ENCODE measurements at places on chromosomes 2 and 18. TPM values are rescaled to one million over a fixed set of nuclear protein-coding genes. Genes with fewer than 3 reads are reported as not detected.

DNA sequence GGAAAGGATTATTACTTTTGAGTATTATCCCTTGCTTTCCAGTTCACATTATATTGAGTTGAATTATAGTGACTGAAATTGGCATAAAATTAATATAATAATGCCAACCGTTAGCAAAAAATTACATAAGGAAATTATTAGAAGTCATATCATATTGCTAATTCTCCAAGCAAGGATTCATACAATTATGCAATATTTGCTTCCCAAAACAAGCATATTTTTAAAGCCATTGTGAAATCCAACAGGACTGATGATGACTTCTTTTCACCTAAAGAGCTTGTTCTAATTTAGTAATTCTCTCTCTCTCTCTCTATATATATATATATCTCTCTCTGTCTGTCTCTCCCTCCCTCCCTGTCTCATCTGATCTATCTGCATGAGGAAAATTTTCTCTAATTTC lies 283.5 kb downstream of the DSEL start:
- no peak for DNase-seq
- no peaks in the 10 kb centered on the region for H3K4me1 ChIP-seq
- no peaks in the 10 kb centered on the region for H3K27me3 ChIP-seq
- no peak overlapping the region for H3K27ac ChIP-seq
- no peak overlapping the region for H3K4me3 ChIP-seq

- H3K4me1 ChIP-seq, result peaks cover 47% of the 10 kb centered on the region
- DNase-seq, result no peak
- H3K27ac ChIP-seq, result peak overlapping the region; percentile 95
- no peak overlapping the region for H3K4me3 ChIP-seq
- no peaks in the 10 kb centered on the region for H3K36me3 ChIP-seq
These were observed 49.5 kb upstream of the MRPL33 start for GRCh38 chr2:27721884-27722485.

The IL36B gene
- not detected for total RNA-seq

DNA sequence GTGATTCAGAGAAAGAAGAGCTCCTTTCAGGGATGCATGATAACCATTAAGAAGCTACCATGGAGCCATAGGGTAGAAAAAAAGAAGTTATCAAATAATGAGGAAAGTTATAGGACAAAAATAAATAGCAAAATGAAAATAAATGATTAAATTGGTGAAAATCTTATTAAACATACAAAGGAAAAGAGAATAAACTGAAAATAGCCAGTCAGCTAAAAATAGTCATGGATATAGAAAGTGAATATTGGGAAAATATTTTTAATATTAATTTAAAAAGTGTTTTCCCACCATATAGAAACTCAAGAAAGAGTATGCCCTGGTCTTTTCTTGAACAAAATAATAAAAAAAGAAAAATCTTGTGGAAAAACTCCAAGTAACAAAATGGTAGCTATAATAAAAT lies 209.2 kb upstream of the CDH19 start:
- H3K27ac ChIP-seq, result no peak overlapping the region
- no peaks in the 10 kb centered on the region for H3K4me1 ChIP-seq
- H3K4me3 ChIP-seq, result no peak overlapping the region
- no peak for DNase-seq
- no peaks in the 10 kb centered on the region for H3K36me3 ChIP-seq
- no peaks in the 10 kb centered on the region for H3K27me3 ChIP-seq

GRCh38 chr2:219803294-219803693 lies 175.9 kb downstream of the SLC4A3 start:
- H3K4me1 ChIP-seq, result no peaks in the 10 kb centered on the region
- no peaks in the 10 kb centered on the region for H3K27me3 ChIP-seq
- no peaks in the 10 kb centered on the region for H3K36me3 ChIP-seq
- H3K27ac ChIP-seq, result no peak overlapping the region
- DNase-seq, result no peak

The PCBP1 gene
- total RNA-seq, result 227 TPM

DNA sequence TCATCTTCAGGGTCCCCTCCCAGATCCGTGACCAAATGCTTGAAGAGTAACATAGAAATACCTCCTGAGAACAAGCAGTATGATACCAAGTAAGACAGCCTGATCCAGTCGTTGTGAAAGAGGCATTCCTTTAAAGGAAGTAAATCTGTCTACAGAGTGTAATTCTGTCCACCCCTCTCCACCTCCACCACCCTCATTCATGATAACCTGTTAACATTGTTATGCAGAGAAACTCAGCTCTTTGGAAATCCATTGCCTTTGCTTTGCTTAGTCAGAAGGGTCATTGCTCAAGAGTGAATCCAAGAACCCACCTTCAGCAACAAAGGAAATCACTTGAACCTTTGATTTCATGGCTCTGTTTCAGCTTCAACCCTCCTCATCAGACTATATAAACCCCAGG lies 155.6 kb downstream of the CYP26B1 start:
- H3K4me1 ChIP-seq, result no peaks in the 10 kb centered on the region
- H3K36me3 ChIP-seq, result no peaks in the 10 kb centered on the region
- no peak overlapping the region for H3K27ac ChIP-seq
- DNase-seq, result no peak

- DNase-seq, result no peak
- H3K36me3 ChIP-seq, result peaks cover 6% of the 10 kb centered on the region
- no peak overlapping the region for H3K27ac ChIP-seq
- no peaks in the 10 kb centered on the region for H3K27me3 ChIP-seq
- no peaks in the 10 kb centered on the region for H3K4me1 ChIP-seq
These were observed 4.5 kb downstream of the SEMA4F start for GRCh38 chr2:74658516-74658915.

GRCh38 chr18:72316497-72316896 lies 227.6 kb downstream of the CBLN2 start:
- no peaks in the 10 kb centered on the region for H3K36me3 ChIP-seq
- H3K27ac ChIP-seq, result no peak overlapping the region
- no peak for DNase-seq
- no peaks in the 10 kb centered on the region for H3K27me3 ChIP-seq

DNA sequence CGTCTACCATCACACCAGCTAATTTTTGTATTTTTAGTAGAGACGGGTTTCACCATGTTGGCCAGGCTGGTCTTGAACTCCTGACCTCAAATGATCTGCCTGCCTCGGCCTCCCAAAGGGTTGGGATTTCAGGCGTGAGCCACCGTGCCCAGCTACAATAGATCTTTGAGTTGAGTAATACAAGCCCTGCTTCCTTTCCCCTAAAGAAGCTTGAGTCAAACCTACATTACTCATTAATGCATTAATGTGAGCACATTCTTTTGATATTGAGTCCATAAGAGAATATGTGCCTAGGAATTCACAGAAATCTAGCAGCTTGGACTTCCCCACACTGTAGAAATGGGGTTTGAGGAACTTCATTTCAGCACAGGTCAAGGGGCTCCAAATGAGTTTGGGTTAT lies 39.6 kb downstream of the PSMG2 start:
- no peaks in the 10 kb centered on the region for H3K27me3 ChIP-seq
- H3K27ac ChIP-seq, result no peak overlapping the region
- no peak overlapping the region for H3K4me3 ChIP-seq
- no peak for DNase-seq
- H3K4me1 ChIP-seq, result no peaks in the 10 kb centered on the region

DNA sequence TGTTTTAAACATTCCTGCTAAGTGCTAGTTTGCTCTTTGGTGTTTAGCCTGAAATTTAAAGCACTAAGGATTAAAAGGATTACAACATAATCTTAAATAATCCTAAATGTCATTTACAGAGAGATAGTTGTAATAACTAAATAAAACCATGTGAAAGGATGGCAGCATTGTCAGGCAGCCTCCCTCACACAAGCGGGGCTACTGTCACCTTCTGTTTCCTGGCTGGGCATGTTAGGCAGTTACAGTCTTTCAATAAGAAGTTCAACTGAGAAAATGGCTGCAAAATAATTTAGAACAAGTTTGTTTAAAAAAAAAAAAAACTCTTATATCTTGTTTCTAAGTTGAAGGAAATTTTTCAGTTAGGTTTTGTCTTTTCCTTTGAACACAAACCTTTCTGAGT lies 124.9 kb downstream of the ARHGAP15 start:
- no peaks in the 10 kb centered on the region for H3K36me3 ChIP-seq
- H3K4me3 ChIP-seq, result no peak overlapping the region
- DNase-seq, result no peak
- H3K27me3 ChIP-seq, result no peaks in the 10 kb centered on the region

The ZBTB7C gene
- total RNA-seq, result 8.1 TPM

- no peaks in the 10 kb centered on the region for H3K36me3 ChIP-seq
- H3K4me1 ChIP-seq, result peaks cover 10% of the 10 kb centered on the region
- no peaks in the 10 kb centered on the region for H3K27me3 ChIP-seq
- no peak for DNase-seq
- no peak overlapping the region for H3K4me3 ChIP-seq
These were observed 31.4 kb upstream of the RHOB start for GRCh38 chr2:20415511-20415918.

DNA sequence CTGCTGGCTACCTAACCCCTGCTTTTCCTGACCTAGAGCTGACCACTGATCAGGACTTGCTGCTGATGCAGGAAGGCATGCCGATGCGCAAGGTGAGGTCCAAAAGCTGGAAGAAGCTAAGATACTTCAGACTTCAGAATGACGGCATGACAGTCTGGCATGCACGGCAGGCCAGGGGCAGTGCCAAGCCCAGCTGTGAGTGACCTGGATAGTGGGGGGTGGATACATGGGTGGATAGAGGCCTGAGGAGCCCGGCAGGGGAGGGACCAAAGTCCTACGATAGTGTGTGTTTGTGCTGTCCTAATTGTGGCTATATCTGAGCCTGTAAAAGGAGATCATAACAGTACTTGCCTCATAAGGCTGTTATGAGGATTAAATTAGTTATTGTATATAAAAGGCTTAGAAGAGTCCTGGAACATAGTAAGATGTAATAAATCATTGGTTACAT lies 8.2 kb downstream of the PLCD4 start:
- H3K27ac ChIP-seq, result no peak overlapping the region
- H3K27me3 ChIP-seq, result no peaks in the 10 kb centered on the region
- H3K36me3 ChIP-seq, result no peaks in the 10 kb centered on the region
- DNase-seq, result no peak

DNA sequence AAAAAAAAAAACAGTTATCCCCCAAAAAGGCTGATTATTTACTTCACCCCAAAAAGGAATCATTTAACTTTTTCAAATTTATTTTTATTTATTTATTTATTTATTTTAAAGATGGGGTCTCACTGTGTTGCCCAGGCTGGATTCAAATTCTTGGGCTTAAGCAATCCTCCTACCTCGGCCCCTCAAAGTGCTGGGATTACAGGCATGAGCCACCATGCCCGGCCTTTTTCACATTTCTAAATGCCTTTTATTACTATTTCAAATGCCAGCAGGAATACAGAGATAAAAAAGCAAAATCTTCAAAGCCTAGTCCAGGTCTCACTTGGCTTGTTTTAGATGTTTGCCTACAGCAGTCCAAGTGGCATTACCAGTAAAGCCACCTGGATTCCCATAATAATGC lies 239.1 kb downstream of the ALPK2 start:
- H3K27ac ChIP-seq, result no peak overlapping the region
- H3K27me3 ChIP-seq, result no peaks in the 10 kb centered on the region
- H3K4me3 ChIP-seq, result no peak overlapping the region
- H3K36me3 ChIP-seq, result peaks cover 4% of the 10 kb centered on the region

DNA sequence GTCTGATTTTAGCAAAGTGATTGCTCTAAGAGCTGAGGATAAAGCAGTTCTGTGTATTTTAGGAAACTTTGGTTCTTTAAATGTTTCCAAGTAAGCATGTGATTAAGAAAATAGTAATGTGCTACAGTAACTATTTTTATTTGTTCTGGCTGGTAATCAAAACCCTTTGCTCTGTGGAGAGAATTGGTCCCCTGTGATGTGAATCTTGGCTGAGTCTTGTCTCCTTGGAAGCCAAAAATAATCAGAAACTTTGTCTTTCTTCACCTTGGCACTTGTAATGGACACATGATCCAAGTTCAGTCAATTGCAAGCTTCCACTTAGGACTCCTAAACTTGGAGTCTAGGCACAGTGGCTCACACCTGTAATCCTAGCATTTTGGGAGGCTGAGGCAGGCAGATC lies 422.7 kb upstream of the CDH20 start:
- no peak overlapping the region for H3K4me3 ChIP-seq
- H3K36me3 ChIP-seq, result no peaks in the 10 kb centered on the region
- peaks cover 7% of the 10 kb centered on the region for H3K4me1 ChIP-seq
- H3K27me3 ChIP-seq, result no peaks in the 10 kb centered on the region
- DNase-seq, result no peak

DNA sequence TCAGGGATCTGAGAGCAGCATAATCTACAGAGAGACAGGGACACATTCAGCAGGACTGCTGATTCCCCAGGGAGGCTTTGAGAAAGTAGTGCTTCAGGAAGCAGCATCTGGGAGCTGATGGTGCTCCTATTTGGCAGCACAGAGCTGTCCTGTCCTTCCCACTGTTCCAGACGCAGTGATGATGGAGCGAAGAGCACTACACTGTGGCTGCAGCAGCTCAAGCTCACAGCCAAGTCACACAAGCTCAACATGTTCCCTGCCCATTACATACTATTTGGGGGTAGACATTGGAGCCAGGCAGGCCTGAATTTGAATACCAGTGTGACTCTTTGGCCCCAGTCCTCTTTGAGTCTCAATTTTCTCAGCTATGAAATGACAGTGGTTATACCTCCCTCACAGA lies 15.2 kb upstream of the GALM start:
- peak; percentile 50 for DNase-seq
- H3K4me3 ChIP-seq, result no peak overlapping the region
- H3K27ac ChIP-seq, result no peak overlapping the region
- H3K36me3 ChIP-seq, result no peaks in the 10 kb centered on the region
- peaks cover 2% of the 10 kb centered on the region for H3K4me1 ChIP-seq

GRCh38 chr2:1607236-1607920 lies 136.9 kb downstream of the PXDN start:
- H3K4me1 ChIP-seq, result no peaks in the 10 kb centered on the region
- H3K27me3 ChIP-seq, result no peaks in the 10 kb centered on the region
- H3K36me3 ChIP-seq, result no peaks in the 10 kb centered on the region
- H3K4me3 ChIP-seq, result no peak overlapping the region
- DNase-seq, result no peak
- no peak overlapping the region for H3K27ac ChIP-seq

The BOLL gene
- total RNA-seq, result not detected

DNA sequence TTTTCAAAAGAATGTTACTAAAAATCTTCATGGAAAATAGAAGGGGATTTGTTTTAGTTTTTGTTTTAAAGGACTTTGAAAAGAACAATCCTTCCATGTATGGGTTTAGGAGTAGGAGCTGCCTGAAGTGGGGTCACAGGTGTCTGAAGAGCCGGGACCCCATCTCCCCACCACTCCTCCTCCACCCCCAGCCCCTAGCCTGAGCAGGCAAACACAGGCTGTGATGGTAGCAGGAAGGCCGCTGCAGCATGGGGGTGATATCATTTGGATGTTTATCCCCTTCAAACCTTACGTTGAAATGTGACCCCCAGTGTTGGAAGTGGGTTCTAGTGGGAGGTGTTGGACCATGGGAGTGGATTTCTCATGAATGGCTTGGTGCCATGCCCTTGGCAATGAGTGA lies 93.0 kb downstream of the ZBTB7C start:
- no peaks in the 10 kb centered on the region for H3K36me3 ChIP-seq
- no peak for DNase-seq
- H3K27me3 ChIP-seq, result no peaks in the 10 kb centered on the region
- H3K4me3 ChIP-seq, result no peak overlapping the region

The SCN2A gene
- 0.53 TPM for total RNA-seq
